ENCODE measurements at places on chromosomes 13 and 19. TPM values are rescaled to one million over a fixed set of nuclear protein-coding genes. Genes with fewer than 3 reads are reported as not detected.

GRCh38 chr19:46069806-46070341 lies 29.1 kb upstream of the IGFL4 start:
- no peak for DNase-seq

GRCh38 chr13:36533806-36534205 lies 101.5 kb downstream of the CCNA1 start:
- DNase-seq = no peak

GRCh38 chr19:6671960-6672359 lies 2.0 kb upstream of the TNFSF14 start:
- no peak for DNase-seq

The YIF1B gene
- total RNA-seq = 33.0 TPM
